ENCODE measurements at places on chromosomes 16 and 17. TPM values are rescaled to one million over a fixed set of nuclear protein-coding genes. Genes with fewer than 3 reads are reported as not detected.

DNA sequence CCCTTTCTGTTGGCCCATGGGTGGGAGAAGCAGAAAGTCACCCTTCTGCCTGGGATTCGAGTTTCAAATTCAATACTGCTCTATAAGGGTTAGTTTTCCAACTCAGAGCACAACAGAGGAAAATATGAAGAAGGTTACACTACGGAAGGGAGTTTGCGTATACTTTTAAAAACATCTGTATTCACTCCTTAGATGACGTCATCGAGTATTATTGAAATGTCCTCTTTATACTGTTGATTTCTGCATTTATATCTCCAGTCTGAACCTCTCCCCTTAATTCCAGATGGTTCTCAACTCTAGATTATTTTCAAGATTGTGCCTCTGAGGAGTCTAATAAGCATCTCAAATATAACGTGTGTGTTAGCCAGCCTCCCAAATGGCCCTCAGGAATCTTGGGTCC, 249.1 kb downstream of the MAP2K4 start:
- no peak for DNase-seq

Gene OSBPL7
- 1.3 TPM for total RNA-seq

DNA sequence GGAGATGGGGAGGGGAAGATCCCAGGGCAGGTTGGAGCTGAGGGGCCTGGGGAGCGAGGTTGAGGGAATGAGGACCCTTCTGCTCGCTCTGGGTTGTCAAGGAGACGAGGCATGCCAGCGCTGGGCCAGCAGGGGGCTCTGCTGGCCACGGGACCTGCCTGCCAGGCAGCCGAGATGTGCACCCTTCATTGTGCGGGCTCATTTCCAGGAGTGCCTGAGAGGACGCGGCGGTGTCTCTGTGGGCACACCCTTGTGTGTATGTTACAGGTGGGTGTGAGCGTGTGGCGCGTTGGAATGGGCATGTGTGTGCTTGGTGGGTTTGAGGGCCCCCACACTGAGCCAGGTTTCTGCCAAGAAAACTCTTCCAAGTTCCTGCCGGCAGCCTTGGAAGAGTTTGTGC, 15.9 kb downstream of the ARHGAP23 start:
- peak; percentile 50 for DNase-seq

DNA sequence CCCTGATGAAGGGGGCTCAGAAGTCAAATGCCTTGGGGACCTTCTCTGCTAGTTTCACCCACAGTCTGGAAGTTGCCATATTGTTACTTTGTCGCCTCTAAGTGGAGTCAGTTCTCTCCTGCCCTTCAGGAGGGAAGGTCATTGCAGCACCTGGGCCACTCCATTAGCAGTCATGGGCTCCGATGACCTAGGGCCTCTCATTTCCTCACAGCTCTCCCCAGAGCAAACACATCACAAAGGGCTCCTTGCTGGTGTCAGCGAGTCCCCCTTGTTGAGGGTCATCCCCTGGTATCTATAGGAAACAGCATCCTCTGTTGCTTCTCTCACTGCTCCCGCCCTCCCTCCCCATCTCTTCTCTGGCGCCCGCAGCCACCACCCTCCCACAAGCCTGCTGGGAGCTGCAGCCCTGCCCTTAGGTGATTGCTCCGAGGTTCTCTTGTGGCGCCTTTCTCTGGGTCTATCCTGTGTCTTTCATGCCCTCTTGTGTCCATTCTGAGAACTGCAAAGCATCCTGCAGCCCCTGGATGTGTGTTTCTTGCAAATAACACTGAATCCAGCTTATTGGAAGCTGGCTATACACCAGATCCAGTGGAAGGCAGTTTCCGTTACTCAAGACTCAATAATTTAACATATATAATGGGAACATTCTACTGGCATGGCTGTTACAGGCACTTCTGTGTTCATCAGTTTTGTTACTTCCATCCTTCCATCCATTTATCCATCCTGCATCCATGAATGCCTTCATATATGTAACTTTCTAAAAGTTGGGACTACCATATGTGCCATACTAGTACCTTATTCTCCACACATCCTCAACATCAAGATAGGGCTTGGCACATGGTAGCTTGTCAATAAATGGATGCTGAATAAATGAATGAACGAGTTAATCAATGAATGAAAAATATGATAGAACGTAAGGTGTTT, 21.2 kb downstream of the PDILT start:
- peak; percentile 55 for DNase-seq

GRCh38 chr17:34306466-34306865, 12.8 kb upstream of the CCL8 start:
- peak; percentile 71 for DNase-seq

DNA sequence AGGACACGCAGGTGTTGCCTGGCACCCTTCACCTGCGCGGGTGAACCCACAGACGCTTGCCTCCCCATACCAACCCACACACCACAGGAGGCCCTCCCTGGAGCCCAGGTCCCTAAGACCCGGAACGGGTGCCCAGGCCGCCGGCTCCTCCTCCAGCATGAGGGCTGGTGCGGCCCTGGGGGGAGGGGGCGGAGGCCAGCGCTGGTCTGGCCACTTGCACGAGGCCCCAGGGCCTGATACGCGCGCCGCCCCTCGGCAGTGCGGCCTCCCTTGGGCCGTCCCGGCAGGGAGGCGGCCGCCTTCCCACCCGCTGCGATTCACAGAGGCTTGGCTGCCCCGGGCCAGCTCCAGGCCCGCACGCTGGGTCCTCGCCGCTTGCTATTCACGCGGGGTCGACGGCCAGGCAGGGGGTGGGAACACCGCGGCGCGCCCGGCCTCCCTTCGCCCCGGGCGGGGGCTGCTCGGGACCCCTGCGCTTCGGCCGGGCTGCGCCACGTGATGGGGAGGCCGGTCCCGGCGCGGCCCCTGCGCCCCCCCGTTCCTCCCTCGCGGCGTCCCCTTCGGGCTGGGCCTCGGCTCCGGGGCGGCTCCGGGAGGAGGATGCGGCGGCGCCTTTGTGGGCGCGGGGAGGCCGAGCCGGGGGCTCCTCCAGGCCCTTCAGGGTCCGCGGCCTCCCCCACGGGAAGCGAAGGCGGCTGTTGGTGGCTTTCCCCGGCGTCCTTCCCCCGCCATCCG, 685 bp downstream of the FASN start:
- no peak for DNase-seq

DNA sequence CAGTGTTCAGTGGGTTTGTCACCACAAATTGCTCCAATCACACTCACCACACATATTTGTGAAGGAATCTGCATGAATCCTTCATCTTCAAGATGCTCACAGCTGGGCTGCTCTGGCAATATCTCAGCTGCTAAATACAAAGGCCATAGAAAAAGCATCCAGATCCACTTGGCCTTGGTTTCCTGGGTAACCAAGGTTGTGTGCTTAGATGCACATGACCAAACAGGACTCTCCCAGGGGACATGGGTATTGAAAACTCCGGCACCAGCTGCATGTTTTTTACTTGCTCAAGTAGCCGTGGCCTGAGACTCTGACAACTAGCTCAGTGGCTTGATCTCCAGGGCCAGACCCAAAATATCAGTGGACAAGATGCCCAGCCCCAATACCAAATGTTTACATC, 131.3 kb downstream of the CBLN1 start:
- no peak for DNase-seq

DNA sequence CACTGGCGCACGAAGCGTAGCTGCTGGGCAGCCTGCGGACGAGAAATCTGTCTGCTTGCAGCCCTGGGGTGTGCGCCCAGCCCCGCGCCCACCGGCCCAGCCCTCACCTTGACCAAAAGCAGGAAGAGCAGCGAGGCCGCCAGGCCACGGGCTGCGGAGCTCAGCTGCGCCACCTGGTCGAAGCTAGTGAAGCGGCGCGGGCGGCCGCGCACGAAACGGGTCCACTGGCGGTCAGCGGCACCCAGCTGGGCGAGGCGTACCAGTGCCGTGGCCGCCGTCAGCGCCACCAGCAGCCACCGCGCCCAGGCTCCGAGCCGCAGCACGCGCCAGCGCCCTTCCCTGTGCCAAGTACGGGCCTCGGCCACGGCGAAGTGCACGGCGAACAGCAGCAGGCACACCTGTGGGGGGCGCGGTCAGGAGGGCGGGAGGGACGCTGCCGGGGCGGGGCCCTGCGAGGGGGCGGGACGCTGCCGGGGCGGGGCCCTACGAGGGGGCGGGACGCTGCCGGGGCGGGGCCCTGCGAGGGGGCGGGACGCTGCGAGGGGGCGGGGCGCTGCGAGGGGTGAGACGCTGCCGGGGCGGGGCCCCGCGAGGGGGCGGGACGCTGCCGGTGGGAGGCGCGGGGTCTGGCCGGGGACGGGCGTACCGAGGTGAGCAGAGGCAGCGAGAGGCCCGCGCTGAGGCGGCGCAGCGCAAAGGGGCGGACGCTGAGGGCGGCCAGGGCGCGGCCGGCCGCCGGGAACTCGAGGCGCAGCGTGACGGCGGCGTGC, 43.2 kb downstream of the TSC2 start:
- peak; percentile 62 for DNase-seq

GRCh38 chr16:8919934-8920462, 37.8 kb downstream of the LITAFD start:
- no peak for DNase-seq

Gene BMERB1
- 4.5 TPM for total RNA-seq

Gene TP53TG3
- total RNA-seq = not detected

DNA sequence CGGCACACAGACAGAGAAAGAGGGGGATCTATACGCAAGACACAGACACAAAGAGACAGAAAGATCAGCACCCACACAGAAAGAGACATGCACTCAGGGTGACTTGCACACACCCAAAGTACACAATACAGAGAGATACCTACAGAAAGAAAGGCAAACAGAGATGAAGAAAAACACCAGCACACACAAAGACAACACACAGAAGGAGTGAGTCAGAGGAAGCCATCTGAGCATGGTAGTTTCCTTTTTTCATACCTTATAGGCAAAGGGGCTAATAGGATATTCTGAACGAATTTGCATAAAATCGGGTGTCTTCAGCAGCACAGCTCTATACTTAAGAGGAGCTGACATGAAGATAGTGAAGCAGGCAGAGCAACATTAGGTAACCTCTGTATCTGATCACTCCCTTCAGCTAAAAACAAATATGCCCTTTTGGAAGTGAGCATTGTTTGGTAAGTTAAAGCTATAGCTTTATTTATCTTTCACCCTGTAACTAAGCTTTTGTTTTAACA, 198.6 kb downstream of the AATF start:
- peak; percentile 72 for DNase-seq

- DNase-seq = no peak
Measured at GRCh38 chr17:386141-386876, 33.7 kb upstream of the RPH3AL start.

Gene PLA2G10
- total RNA-seq = not detected

DNA sequence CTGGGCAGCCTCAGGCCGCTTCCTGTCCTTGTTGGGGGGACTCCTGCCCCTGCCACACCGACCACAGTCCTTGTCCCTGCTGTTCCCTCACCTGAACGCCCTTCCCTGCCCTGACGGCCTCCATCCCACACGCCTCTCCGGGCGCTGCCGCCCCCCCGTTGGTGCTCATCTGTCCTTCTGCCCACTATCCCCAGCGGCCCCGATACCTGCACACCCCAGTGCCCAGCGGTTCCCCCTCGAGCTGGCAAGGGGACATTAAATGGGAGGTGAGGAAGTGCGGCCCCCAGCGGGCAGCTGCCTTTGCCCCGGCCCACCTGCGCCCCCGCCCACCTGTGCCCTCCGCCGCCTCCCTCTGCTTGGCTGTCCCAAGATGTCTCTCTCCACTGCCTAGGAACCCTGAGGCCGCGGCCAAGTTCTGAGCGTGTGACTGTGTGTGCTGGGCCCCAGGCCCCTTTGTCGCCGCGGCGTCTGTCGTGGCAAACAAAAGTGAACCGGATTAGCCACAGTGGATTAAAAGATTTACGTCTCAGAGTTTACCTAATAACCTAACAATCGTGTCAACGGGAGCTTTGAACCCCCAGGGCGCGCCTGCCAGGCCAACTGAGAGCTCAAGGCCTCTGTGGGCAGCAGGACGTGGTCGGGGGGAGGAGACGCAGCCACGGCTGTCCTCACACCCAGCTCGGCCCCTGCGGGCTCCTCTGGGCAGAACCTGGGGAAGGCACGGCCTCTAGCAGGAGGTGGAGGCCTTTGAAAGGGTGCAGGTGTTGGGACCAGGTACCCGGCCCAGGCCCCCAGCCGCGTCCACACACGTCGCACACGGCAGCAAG, 7.6 kb upstream of the AXIN1 start:
- no peak for DNase-seq

- DNase-seq = peak; percentile 62
Measured at GRCh38 chr16:3983081-3983520, 102.6 kb upstream of the CREBBP start.
